ENCODE measurements at places on chromosomes 5 and 9. TPM values are rescaled to one million over a fixed set of nuclear protein-coding genes. Genes with fewer than 3 reads are reported as not detected.

GRCh38 chr5:73116506-73116905 lies 3.9 kb upstream of the TMEM171 start:
- DNase-seq: peak; percentile 6
- H3K27ac ChIP-seq: no peak overlapping the region
- no peaks in the 10 kb centered on the region for H3K4me1 ChIP-seq
- no peak overlapping the region for H3K4me3 ChIP-seq
- peaks cover 27% of the 10 kb centered on the region for H3K27me3 ChIP-seq
- H3K36me3 ChIP-seq: no peaks in the 10 kb centered on the region

CYFIP2 gene
- 80.6 TPM for total RNA-seq

DNA sequence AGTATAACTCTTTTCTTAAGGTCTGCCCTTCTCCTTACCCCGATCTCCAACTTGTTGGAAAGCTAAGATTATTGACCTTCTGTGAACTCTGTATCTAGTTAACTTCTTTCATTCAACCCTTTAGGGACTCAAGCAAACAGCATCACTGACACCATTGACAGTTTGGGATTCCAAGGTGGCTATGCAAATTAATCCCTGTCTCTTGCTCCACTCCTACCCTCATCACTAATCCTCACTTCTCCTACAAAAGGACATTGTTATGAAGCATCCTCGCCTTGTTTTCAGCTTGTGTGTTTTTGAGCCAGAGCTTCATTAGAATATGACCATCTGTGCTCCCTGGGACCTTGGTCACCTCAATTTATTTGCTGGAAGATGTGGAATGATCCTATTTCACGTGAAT lies 337.9 kb downstream of the PDE4D start:
- no peak overlapping the region for H3K27ac ChIP-seq
- no peak for DNase-seq
- H3K4me1 ChIP-seq: peaks cover 2% of the 10 kb centered on the region
- H3K27me3 ChIP-seq: no peaks in the 10 kb centered on the region
- no peak overlapping the region for H3K4me3 ChIP-seq
- no peaks in the 10 kb centered on the region for H3K36me3 ChIP-seq

- peak overlapping the region; percentile 53 for H3K4me3 ChIP-seq
- peaks cover 2% of the 10 kb centered on the region for H3K4me1 ChIP-seq
- no peak for DNase-seq
- no peaks in the 10 kb centered on the region for H3K27me3 ChIP-seq
- H3K27ac ChIP-seq: no peak overlapping the region
- H3K36me3 ChIP-seq: no peaks in the 10 kb centered on the region
Measured at GRCh38 chr5:83475391-83475863, 3.9 kb downstream of the VCAN start.

DNA sequence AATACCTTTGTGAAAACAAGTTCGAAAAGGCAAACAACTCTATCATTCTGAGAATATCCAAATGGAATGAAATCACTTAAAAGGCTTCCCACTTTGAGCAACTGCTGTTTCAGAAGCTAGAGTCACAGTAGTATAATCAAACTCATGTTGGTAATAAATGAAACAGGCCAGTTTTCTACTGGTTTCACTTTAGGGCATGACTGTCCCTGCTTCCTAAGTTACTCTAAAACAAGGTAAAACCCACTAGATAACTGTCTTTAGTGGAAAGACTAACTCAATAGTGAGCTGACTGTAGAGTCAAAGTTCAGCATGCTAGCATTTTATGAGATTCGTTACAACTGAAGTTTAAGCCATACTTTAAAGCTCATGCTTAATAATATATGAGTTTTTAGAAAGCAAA lies 6.0 kb downstream of the CDC26 start:
- no peak for DNase-seq
- no peak overlapping the region for H3K27ac ChIP-seq
- peaks cover 27% of the 10 kb centered on the region for H3K36me3 ChIP-seq
- no peaks in the 10 kb centered on the region for H3K27me3 ChIP-seq
- no peak overlapping the region for H3K4me3 ChIP-seq

Measured in H1 (cell line).